Stimulated activated CD8-positive, alpha-beta memory T cell treated with anti-CD3 and anti-CD28 coated beads, Interleukin-2, amount 100 ng/mL, for 1 hour (primary cell): ENCODE measurements at places on chromosomes 16 and 17.

- no peak for DNase-seq
Observed at GRCh38 chr16:87086575-87086974, 230.6 kb downstream of the C16orf95 start.

DNA sequence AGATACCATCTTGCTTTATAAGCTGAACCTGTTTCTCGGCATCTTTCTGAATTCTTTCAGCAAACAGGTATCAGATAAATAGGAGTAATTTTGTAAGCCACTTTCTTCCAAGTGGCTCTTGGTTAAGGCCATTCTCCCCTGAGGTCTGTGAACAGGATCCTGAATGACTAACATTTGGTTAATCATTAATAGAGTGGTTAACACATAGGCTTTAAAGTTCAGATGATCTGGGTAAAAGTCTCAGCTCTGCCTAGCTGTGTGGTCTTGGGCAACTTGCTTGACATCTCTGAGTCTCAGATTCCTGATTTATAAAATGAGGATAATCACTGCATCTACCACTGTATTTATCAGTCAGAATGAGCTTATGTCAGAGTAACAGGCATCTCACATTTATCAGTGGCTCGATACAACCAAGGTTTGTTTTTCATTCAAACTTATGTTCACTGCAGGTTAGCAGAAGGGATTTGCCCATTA lies 44.4 kb upstream of the ANKFN1 start:
- DNase-seq = no peak

- no peak for DNase-seq
Observed at GRCh38 chr16:67327743-67328142, 1.1 kb downstream of the LRRC36 start.

GRCh38 chr17:19361944-19362276 lies 613 bp downstream of the B9D1 start:
- DNase-seq = no peak

- DNase-seq = peak; percentile 41
Observed at GRCh38 chr17:43576563-43577229, 30.6 kb upstream of the ETV4 start.

DNA sequence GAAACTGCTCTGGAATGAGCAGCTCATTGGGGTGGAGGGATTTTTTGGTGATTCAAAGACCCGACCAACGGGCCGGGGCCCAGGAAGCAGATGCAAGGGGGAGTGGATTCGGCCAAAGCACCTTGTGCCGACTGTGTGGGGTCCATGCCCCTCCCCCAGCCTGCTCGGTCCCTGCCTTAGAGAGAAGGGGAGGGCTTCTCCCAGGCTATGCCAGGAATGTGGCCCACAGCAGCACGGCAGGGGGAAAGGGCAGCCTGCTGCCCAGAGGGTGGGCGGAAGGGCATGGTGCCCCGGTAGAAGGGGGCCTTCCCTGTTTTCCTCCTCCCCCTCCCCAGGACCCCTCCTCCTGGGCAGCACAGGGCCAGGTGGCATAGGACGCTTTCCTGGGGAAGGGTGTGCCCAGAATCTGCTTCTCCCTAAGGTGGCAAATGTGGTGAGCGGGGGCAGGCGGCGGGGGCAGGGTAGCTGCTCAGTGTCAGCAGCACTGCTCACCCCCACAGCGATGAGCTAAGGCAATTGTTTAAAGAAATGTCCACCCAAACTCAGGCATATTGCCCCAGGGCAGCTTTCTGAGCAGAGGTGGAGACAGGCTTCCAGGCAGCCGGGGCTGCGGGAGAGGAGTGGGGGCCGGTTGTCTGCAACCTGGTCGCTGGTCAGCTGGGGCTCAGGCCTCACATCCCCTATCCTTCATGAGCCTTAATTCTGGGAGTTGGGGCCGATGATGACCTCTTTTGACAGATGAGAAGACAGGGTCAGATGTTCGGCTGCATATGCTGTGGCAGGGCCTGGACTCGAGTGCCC lies 33.9 kb upstream of the MLKL start:
- DNase-seq = no peak

- no peak for DNase-seq
Observed at GRCh38 chr17:5011928-5012327, 14.2 kb downstream of the KIF1C start.

- DNase-seq = no peak
Observed at GRCh38 chr17:44464037-44464436, 39.2 kb downstream of the GPATCH8 start.

DNA sequence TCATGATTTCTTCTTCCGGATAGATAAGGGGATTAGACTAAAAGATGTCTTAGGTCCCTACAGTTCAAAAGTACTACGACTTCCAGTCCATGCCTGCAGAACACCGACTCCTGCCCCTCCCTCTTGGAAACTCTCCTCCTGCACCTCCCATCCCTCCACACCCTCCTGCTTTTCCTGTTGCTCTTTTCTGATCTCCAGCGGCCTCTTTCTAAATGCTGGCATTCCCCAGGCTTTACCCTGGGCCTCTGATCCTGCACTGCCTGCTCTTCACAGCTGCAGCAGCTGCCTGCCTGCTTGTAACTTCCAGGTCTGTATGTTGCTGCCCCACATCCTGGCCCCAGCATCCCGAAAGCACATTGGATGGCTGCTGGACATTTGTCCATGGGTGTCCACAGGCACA lies 154.2 kb downstream of the KCNJ12 start:
- DNase-seq = no peak

DNA sequence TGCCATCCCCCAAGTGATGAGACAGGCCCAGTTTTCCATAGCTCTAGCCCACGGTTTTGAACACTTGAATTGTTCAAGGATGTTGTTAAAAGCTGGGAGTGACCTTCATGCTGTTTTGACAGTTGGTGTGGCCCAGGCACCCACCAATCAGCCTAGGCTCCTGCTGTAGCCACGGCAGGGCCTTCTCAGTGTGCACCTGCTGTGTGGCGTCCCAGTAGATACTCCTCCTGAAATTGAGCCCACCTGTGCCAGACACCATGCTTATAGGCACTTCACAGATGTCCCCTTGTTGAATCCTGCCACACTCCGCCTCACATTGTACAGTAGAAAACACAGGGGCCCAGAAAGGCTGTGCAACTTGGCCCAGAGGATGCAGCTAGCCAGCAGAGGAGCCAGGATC lies 86.4 kb downstream of the SOCS1 start:
- DNase-seq = no peak

DNA sequence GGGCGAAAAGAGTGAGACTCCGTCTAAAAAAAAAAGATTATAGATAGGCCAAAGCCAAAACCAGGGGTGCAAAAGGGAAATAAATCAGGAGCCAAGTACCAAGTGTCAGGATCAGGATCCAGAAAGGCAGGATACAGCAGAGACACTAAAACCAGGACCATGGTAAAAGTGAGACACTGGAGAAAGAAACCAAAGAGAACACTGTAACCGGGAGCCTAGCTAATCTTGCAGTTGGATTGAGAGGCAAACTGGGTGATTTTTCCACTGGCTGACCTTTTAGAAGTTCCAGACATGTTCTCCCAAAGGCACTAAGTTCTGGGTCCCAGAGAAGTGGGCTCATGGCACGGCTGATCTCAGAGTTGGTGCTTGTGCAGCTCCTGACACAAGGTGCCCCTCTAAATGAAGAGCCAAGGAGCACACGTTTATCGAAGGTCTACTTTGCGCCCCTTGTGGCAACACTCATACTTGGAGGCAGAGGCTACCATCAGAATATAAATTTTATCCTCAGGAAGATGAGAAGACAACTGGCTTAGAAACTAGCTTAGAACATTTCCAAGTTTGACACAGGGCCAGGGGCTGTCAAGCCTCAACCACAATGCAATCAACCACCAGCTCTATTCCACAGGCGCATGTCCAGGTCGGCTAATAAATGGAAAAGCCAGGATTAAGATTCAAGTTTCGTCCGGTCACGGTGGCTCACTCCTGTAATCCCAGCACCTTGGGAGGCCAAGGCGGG lies 27.5 kb upstream of the HELZ start:
- DNase-seq = no peak

DNA sequence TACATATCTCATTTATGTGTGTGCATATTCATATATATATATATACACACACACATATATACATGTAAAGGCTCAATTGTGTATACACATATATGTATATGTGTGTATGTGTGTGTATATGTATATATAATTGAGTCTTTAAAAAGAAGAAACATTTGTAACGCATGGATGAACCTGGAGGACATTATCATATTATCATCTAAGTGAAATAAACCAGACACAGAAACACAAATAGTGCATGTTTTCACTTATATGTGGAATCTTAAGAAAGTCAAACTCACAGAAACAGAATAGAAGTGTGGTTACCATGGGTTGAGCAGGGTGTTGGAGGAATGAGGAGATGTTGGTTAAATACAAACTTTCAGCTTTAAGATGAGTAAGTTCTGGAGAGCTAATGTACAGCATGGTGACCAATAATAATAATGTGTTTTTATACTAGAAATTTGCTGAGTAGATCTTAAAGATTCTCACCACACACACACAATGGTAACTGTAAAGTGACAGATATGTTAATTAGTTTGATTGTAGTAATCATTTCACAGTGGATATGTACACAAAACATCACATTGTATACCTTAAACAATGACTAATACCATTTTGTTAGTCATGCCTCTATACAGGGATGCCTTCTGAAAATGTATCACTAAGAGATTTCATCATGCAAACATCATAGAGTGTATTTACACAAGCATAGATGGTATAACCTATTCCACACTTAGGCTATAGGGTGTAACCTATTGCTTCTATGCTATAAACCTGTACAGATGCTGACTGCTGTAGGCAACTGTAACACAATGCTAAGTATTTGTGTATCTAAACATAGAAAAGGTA lies 132.6 kb upstream of the CACNG5 start:
- DNase-seq = no peak

DNA sequence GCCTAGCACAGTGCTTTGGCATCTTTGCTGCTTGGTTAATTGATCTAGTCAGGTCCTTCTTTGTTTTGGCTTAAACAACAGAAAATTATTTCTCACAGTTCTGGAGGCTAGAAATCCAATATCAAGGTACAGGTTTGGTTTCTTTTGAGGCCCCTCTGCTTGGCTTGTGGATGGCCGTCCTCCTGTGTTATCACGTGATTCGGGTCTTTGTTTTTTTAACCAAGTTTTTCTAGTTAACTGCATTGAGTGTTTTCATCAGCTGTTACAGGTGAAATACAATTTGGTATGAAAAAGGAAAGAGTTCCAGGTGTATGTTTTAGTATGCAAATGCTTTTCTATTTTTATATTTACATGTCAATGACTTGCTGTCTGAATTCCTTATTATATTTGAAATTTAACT lies 2.8 kb downstream of the NLK start:
- no peak for DNase-seq

DNA sequence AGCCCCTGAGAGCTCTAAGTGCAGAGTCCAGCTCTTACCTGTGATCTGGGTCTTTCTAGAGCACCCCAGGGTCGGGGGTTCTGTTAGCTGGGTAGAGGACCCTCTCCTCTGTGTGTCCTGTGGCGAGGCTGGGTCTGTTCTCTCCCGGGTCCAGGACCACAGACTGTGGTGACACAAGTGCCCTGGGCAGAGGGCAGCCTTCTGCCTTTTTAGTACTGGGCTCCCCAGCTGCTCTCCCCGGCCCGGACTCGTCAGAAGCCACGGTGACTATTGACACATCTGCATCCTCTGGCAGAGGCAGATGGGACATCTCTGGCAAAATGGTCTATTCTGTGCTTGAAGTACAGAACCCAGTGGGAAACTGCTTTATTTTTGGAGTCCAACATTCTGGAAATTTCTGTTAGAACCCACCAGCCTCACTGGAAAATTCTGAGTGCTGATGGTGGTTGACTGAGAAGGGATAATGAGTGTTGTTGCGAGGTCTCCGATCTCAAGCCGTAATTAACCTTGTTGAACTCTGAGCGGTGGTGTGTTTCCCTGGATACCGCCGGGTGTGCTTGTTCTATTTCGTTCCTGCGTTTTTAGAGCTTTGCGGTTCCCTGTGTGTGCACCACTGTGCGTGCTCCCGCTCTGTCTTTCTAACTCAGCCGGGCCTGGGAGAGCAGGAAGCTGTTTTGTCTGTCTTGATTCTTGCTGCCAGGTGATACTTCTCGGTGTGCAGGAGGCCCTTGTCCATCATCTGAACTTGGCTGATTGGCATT lies 26.0 kb upstream of the NUDT16L1 start:
- DNase-seq = no peak

DNA sequence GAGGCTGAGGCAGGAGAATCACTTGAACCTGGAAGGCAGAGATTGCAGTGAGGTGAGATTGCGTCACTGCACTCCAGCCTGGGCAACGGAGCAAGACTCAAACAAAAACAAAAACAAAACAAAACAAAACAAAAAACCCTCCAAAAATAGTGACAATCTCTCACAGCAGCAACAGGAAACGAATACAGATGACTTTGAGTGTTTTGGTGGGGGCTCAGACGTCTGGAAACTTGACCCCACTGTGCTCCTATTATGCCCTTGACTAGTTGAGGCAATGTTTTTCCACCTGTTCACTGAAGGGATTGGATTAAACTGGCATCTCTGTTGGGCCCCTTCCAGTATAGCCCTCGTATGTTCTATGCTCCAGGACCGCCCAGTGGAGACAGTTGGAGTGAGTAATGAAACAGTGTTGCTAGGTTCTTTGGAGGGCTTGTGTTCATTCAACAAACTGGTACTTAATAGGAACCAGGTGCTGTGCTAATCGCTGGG lies 167.0 kb downstream of the UTP18 start:
- DNase-seq = no peak

GRCh38 chr16:54628796-54629625 lies 301.7 kb upstream of the IRX5 start:
- DNase-seq = no peak
